Mesenchymal stem cell (in vitro differentiated cells and primary cell): ENCODE measurements at places on chromosomes 6 and 20.

GRCh38 chr20:35660122-35660937, 4.4 kb downstream of the CPNE1 start:
- DNase-seq: no peak

GRCh38 chr6:167469672-167470071, 144.8 kb downstream of the TTLL2 start:
- no peak for DNase-seq

DNA sequence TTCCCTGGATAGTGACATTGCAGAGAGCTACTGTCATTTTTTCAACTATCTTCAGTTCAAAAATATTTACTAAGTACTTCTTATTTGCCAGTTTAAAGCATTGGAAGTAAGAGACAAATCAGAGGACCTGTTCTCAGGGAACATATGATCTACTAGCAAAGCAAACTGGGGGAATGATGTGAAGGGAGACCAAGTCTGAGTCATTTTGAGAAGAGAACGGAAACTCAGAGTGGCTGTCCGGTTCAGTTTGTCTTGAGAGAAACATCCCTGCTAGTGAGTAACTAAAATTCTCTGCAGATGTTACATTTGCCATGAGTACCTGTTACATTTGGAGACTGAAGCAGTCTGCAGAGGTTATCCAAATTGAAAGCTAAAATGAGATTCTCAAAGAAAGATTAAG, 118.3 kb downstream of the KCNQ5 start:
- DNase-seq: no peak

- peak; percentile 74 for DNase-seq
These were observed 107.8 kb downstream of the ZFP64 start for GRCh38 chr20:52083627-52084232.

GRCh38 chr6:170516783-170517616, 36.1 kb downstream of the PSMB1 start:
- DNase-seq: peak; percentile 78

GRCh38 chr20:49285233-49285668, 7.4 kb upstream of the ZNFX1 start:
- no peak for DNase-seq

- DNase-seq: no peak
These were observed 111.4 kb downstream of the FYN start for GRCh38 chr6:111761783-111762312.

GRCh38 chr6:21666853-21667681, 73.5 kb downstream of the SOX4 start:
- DNase-seq: no peak

DNA sequence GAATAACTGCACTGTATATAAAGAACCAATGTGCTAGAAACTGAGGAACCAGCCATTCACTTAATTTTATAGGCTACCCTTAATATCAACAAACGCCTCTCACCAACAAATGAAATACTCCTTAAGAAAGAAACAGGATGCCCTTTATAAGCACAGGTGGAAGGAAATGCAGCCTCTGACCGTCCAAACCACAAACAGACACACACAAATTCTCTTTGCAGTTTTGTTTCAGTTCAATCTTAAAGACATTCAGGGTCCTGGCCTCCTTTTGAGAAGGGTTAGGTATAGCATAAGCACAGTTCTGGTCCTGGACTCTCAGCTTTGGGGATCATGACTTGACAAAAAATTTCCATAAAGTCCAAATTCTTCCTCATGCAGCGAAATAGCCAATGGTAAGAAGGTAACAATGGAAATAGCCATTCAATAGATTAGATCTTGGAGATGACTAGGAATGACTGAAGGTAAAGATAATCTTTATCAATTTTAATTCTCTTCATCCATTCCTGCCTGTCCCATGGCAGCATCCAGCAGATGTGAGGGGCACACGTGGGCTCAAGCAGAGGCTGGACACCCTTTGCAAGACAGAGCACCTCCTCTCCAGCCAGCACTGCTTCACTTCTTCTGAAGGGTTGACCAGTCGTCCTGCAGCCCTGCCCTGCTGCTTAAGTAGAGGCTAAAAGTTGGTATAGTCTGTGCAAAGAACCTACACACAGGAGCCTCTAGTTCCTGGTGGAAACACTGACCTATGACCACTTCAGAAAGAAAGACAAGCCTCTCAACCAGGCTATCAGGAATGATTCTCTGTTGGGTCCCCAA, 123.9 kb downstream of the CD83 start:
- no peak for DNase-seq

DNA sequence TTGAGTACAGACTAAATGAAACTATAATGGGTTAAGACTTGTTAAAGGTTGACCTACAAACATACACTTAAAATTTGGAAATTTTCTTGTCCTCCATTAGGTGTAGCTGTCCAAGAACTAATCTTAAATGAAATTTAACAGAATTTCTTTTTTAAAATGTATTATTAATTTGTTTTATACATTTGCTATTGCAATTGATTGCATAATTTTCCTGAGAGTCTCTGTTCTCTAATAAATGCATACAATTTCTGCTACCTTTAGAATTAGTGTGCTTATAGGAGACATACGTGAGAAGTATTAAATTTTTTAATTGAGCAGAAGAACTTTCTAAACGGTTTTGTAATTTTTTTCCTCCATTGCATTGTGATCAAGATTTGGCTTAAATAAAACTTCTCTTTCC, 1.5 kb downstream of the FAM135A start:
- no peak for DNase-seq

- DNase-seq: no peak
These were observed 93.3 kb downstream of the KCNQ5 start for GRCh38 chr6:72715119-72715518.

GRCh38 chr6:151617539-151617938, 123.7 kb downstream of the CCDC170 start:
- DNase-seq: no peak
